ENCODE measurements at places on chromosomes 7 and 10.

DNA sequence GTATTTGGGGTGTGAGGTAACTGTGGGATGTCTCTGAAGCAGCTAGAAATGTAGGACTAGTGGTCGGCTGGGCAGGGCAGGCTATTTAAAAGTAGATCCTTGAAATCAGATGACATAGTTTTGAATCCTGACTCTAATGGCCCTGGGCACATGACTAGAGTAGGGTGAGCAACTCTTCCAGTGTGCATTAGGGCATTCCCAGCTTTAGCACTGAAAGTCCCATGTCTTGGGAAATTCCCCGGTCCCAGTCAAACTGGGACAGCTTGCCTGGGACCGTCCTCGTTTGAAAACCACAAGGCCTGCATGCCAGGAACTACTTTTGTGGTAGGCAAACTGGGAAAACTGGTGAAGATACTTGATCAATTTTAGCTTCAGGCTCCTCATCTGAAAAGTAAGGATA lies 255.3 kb downstream of the PTEN start:
- no peak for DNase-seq

DNA sequence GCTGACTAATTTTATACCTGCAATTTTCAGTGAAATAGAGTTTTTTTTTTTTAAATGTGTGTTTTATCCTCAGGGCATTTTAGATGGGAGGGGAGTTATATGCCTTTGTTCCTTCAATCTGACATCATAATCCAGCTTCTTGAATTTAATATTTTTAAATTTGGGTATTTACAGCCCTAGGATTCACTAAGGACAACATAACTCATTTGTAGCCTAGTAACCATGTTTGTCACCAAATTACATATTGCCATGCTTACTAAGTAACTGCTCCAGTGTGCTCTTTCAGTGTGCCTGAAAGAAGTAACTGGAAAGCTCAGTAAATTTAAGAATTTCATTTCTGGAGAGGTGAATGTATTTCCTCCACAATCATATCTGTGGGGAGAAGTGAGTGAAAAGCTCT lies 56.8 kb upstream of the DGKB start:
- no peak for DNase-seq

- no peak for DNase-seq
Observed at GRCh38 chr10:31166606-31167005, 134.9 kb upstream of the ZNF438 start.

DNA sequence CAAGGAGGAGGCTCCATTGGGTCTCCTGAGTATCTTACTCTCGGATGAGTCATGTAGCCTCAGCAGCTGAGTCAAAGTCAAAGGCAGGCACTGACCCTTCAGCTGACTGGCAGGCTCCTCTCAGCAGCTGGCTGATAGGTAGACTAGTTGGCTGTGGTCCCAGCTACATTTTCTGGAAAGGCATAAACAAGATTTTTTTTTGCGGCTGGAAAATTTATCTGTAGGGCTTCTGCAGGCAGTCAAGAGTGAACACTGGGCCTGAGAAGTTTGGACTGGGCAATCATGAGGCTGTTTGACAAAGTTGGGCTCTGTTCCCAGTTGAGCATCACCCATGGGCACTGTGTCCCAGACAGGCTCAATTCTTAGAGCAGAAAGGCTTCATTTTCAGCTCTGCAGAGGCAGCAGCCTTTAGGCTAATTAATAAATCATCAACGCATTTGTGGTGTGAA lies 796.2 kb downstream of the CCSER2 start:
- no peak for DNase-seq

- no peak for DNase-seq
Observed at GRCh38 chr7:17071866-17072265, 190.1 kb upstream of the AGR3 start.

DNA sequence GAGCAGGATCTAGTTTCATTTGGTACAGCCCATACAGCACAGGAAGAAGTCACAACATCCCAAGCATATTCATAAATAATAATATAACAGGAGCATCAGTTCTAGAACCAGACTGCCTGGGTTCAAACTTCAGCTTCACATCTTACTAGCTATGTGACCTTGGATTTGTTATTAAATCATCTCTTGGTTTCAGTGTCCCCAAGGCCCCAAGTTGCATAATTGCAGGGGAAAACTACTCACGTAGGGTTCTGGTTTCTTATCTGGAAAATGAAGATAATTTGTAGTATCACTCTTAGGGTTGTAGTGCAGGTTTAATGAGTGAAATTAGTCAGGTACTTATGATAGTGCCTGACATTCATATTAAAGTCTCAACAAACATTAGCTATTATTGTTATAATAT lies 5.5 kb upstream of the IQUB start:
- DNase-seq: no peak

- no peak for DNase-seq
Observed at GRCh38 chr7:74217455-74218342, 7.9 kb downstream of the LAT2 start.

GRCh38 chr7:125025620-125026019 lies 96.0 kb upstream of the POT1 start:
- DNase-seq: no peak

GRCh38 chr10:76139431-76139830 lies 708.0 kb downstream of the LRMDA start:
- DNase-seq: no peak

Measured in T47D (cell line).